HT1080 (cell line): ENCODE measurements at places on chromosomes 3 and 15.
A peak's percentile ranks its signal among the peaks of the same experiment; 100 is the strongest.

- DNase-seq, result no peak
Measured at GRCh38 chr15:64162478-64162868, 349 bp downstream of the PPIB start.

GRCh38 chr3:120304616-120305015 is 19.6 kb upstream of the GPR156 start:
- no peak for DNase-seq

DNA sequence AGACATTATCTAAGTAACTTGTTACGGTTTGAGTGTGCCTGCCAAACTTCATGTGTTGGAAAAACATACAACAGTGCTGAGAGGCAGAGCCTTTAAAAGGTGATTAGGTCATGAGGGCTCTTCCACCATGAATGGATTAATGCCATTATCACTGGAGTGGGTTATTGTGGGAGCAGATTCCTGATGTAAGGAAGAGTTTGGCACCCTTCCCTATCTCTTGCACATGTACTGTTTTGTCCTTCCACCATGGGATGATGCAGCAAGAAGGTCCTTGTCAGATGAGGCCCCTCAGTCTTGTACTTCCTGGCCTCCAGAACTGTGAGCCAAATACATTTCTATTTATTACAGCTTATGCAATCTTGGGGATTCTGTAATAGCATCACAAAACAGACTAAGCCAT is 413.9 kb downstream of the EPHA3 start:
- no peak for DNase-seq

GRCh38 chr3:111418391-111418790 is 123.6 kb upstream of the CD96 start:
- DNase-seq, result no peak

GRCh38 chr3:125079675-125080045 is 23.9 kb upstream of the HEG1 start:
- DNase-seq, result peak; percentile 78

DNA sequence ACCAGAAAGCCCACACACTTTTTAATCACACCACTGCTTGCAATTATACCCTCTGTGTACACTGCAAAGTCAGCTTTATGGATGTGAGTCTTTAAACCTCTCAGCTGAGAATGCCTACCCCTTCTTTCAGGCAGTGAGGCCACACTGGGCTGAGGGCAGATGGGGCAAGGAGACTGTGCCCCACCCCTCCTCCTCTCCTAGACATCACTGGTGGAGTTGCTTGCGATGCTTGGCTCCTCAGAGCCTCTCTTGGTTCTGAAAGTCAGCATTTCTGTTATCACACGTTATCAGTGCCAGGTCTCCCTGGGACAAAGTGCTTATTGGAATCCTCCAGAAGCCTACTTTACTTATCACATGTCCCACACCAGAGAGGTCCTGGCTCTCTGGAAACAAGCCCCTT is 128.2 kb downstream of the ZNF621 start:
- no peak for DNase-seq

DNA sequence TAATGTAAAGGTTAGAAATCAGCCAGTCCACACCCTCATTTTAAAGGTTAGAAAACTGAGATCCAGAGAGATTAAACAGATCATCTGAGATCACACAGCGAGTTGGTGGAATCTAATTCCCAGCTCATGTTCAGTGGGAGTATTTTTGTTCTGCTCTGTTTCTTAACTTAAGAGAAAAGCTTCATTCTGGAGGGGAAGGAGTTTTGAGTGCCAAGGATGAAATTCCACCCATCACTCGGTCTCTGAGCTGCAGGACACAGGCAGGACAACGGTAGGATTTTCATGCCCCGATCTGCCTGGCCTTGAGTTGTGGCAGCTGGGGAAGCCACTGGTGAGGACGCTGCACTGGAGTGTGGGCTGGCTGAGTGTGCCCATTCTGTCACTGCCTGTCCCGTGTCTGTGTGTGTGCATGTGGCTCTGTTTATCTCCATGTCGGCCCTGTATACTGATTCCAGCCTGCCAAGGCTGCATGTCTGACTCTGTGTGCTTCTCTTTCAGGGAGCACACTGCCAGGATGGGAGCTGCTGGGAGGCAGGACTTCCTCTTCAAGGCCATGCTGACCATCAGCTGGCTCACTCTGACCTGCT is 94.3 kb downstream of the CEMIP start:
- no peak for DNase-seq

DNA sequence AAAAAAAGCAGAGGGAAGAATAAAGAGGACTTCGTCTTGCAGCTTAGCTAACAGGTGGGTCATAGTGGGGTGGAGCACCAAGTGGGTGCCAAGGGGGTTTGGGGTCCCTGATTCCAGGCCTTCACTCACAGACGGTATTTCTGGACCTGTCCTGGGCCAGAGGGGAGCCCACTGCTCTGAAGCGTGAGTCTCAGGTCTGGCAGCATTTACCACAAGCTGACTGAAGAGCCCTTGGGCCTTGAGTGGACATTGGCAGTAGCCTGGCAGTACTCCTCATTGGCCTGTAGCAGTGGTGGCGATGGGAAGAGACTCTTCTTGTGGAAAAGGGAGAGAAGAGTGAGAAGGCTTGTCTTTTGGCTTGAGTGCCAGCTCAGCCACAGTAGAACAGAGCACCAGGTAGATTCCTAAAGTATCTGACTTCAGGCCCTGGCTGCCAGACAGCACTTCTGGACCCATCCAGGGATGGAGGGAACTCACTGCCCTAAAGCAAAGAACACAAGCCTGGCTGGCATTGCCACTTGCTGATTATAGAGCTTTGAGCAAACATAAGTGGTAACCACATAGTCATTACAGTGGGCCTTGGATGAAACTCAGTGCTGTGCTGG is 72.9 kb downstream of the GLDN start:
- no peak for DNase-seq

DNA sequence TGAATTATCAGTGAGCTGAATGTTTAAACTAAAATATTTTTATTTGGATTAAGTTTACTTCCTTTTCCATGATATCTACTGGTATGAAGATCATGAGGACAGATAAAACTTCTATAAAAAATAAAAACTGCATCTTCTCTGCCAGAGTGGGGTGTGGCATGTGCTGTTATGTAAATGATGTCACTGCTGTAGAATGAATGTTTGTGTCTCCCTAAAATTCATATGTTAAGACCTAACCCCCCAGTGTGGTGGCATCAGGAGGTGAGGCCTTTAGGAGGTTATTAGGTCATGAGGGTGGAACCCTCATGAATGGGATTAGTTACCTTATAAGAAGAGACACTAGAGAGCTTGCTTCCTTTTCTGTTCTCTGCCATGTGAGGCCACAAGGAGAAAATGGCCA is 178.7 kb upstream of the DPH6 start:
- no peak for DNase-seq

GRCh38 chr3:171165983-171166382 is 139.5 kb upstream of the SLC2A2 start:
- DNase-seq, result no peak

DNA sequence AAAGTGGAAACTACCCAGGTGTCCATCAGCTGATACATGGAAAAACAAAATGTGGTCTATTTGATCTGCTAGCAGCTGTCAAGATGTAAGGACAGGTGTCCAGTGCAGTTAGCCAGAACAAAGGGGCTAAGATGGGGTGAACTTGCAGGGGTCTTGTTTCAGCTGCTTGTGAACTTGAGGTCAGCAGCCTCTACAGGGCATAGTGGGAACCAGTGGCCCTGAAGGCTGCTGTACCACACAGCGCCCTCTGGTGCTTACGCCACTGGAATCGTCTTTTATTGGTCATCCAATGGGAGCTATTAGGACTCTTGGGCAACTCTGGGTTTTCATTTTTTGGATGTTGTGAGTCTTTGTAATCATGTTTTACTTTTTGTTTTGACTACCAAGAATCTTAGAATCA is 62.2 kb upstream of the CTSH start:
- peak; percentile 63 for DNase-seq

- peak; percentile 76 for DNase-seq
Measured at GRCh38 chr3:191499307-191500080, 38.5 kb downstream of the PYDC2 start.

GRCh38 chr15:77030928-77031375 is 36.0 kb downstream of the PSTPIP1 start:
- no peak for DNase-seq

GRCh38 chr3:11569156-11569741 is 74.5 kb downstream of the VGLL4 start:
- no peak for DNase-seq

- DNase-seq, result peak; percentile 21
Measured at GRCh38 chr3:24521420-24522145, 26.9 kb upstream of the THRB start.

- DNase-seq, result no peak
Measured at GRCh38 chr15:96593735-96594134, 263.2 kb downstream of the NR2F2 start.

DNA sequence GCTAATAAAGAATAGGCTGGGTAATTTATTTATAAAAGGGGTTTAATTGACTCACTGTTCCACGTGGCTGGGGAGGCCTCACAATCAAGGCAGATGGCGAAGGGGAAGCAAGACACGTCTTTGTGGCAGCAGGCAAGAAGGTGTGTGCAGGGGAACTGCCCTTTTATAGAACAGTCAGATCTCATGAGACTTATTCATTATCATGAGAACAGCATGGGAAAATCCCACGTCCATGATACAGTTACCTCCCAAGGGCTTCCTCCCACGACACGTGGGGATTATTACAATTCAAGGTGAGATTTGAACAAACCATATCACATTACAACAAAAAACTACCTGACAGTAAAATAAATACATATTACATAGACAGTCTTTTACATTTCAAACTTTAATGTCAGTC is 414.9 kb downstream of the NAALADL2 start:
- DNase-seq, result no peak

DNA sequence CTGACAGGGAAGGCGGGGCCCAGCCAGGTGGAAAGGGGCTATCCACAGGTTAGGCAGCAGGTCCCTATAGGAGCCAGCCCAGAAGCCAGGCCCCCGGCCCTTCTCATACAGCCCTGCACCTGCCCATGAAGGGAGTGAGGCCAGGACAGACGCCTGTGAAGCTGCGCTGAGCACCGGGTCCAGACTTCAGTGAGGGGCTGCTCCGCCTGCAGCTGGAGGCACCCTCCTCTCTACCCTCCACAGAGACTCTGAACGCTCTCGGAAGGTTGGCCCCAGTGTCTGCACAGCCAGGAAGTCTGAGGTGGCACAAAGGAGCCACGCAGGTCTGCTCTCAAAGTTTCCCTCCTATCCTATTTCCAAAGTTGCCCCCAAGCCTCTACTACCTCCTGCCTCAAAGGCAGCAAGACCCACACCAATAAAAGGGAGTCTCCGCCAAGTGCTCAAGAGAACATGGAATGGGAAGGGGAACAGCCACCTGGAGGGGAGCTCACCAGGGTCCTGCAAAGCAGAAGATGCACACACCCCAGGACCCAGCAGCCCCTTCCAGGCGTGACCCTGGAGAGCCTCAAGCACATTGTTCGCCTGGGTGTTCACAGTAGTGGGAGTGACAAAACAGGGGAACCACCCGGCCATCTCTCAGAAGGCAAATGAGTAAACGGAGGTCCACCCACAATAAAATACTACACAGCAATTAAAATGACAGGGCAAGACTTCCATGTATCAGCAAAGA is 19.5 kb downstream of the XXYLT1 start:
- DNase-seq, result no peak

DNA sequence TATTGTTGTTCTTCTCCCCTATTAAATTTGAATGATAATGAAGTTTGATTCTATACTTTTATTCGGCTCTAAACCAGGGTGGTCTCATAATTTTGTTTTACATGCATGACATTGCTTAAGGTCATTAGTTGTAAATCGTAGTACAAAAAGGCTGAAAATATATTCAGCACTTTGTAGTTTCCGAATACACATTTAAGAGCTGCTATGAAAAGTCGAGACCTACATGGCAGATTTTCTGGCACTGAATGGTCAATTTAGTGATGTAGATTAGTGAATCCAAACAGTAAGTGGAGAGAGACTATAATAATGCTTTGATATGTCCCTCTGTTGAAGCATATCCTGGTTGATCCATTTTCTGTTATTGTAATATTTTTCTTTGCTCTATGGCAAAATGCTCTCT is 254.0 kb upstream of the SOX2 start:
- no peak for DNase-seq

DNA sequence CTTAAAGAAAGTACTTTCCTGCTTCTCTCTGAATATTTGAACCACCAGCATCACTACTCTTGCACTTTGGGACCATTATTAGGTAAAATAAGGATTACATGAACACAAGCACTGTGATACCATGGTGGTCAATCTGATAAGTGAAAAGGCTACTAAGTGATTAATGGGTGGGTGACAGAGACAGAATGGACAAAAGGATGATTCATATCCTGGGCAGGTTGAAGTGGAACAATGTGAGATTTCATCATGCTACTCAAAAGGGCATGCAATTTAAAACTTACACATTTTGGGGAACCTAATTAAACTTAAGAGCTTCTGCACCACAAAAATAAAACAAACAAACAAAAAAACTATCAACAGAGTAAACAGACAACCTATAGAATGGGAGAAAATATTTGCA is 172.0 kb upstream of the CD96 start:
- peak; percentile 73 for DNase-seq

GRCh38 chr3:141360888-141361598 is 7.3 kb upstream of the ZBTB38 start:
- DNase-seq, result peak; percentile 91

DNA sequence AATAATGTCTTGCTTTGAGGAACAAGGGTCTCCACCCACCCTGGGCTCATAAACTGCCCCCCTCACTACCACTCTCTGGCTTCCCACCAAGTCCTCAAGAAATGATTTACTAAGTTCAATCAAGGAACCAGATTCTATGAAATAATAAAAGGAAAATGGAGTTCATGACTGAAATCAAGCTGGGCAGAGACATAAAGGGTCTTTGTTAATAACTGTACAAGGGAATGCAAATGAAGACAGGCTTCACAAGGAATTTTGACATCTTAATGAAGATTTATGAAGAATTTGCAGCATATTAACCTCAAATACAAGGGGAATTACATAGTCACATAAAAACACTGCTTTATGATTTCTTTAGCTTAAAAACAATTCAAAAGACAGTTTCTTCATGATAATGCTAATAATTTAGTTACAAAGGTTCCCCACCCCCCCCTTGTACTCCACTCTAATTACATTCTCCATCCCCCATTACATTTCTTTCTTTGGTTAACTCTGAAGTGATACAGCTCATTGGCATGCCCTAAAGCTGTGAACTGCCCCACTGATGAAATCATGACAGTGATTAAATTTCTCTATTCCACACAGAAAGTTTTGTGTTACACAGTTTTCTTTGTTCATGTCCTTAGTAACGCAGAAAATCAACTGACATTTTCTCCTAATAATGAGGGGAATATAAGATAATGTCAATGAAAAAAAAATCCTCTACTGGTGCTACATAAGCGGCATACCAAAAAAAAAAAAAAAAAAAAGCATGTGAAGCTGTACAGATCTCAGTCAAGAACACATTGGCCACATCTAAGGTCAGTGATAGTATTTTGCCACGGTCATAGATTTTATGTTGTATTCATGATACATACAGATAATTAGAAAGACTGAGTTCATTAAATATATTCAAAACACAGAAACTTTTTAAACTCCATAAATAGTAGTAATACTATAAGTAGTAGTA is 54.4 kb downstream of the WWTR1 start:
- peak; percentile 80 for DNase-seq

- DNase-seq, result no peak
Measured at GRCh38 chr15:82532383-82532990, 7.8 kb downstream of the RPS17 start.

- DNase-seq, result no peak
Measured at GRCh38 chr15:70328679-70329115, 231.0 kb upstream of the TLE3 start.
